ENCODE measurements at places on chromosomes 4 and X.
A peak's percentile ranks its signal among the peaks of the same experiment; 100 is the strongest.

GRCh38 chrX:150813922-150814321, 84.5 kb downstream of the CD99L2 start:
- DNase-seq = no peak

DNA sequence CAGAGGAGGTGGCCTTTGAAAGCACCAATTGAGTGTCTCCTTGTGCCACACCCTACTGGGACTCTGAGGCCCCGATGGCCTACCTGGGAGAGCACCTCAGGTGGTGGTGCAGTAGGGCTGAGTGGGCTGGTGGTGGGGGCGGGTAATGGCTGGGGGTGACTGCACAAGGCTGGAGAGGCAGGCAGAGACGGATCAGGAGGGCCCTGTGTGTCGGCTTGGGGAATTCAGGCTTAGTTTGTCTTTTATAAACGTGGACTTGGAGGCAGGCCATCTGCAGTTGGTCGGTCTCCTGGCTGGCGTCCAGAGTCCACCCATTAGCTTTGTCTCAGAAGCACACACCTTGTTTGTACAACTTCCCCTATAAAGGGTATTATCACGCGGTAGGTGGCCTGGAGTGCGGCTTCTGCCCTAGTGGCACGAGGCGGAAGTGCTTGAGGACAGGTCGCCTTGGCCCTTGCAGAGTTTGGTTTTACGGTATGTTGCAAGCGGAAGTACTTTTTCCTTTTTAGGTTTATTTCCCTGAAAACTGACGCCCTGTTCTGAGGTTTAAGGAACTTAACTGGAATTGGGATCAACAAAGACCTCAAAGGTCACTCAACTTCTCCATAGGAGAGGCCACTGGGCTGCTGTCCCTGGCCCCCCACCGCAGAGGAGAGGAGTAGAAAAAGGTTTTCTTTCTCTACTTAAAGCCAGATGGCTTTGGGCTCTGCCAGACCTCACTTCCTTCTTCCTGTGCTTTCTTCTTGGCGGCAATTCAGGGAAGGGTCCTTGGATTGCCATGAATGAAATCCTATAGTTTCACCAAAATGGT, 8.0 kb downstream of the TBC1D14 start:
- no peak for DNase-seq

DNA sequence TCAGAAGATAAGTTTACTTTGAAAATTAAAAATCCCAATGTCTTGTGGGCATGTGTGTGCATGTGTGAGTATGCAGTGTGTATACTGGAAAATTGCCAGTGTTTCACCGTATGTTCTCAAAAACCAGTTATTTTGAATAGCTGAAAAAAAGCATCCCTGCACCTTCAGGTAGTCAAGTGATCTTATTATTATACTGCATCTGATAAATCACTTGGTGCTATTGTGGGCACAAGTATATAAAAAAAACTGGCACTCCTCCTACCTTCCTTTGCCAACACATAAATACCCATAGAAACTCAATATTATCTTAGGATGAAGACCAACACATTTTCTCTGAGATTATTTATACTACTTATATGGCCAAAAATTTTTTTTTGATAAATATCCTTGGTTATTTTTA, 91.5 kb upstream of the MAP9 start:
- DNase-seq = no peak

DNA sequence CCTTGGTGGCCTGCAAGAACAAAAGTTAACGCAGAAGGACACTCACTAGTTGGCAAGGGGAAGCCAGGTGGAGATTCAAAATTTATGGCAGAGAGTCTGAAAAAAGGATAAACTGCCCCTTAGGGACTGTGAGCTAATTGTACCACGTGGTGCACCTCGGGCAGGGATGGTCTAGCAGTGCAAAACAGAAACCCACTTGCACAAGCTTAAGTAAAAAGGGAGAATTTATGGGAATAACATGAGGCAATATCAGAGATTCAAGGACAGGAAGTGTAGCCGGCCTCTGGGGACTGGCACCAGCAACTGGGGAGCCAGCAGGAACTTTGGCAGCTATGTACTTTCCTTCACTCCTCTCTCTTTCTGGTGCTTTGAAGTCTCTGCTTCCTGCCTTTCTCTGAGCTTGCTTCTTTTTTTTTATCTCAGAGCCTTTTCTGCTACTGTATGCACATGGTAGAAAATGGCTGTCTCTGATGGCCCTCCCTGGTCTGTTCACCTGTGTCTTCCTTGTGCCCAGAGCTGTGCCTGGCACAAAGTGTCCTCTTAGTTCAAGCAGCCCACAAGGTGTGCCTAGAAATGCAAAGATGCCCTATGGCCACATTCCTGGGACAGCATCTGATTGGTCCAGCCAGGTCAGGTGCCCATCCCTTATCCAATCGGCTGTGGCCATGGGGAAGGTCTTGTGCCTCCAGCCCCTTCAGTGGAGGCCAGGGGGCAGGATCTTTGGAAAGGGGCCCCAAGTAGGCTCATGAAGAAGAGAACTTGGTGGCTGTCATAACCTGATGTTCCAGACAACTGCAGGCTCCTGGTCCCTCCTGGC, 114.8 kb upstream of the ATP6AP2 start:
- DNase-seq = no peak

DNA sequence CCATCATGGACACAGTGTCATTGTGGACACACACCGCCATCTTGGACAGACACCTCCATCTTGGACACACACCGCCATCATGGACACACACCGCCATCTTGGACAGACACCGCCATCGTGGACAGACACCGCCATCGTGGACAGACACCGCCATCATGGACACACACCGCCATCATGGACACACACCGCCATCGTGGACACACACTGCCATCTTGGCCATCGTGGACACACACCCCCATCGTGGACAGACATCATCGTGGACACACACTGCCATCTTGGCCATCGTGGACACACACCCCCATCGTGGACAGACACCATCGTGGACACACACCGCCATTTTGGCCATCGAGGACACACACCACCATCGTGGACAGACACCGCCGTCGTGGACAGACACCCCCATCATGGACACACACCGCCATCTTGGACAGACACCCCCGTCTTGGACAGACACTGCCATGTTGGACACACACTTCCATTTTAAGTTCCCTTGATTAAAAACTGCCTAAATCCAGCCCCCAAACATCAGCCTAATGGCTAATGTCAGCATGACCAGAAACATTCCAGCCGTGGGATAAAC, 9.1 kb downstream of the ASMTL start:
- DNase-seq = no peak

DNA sequence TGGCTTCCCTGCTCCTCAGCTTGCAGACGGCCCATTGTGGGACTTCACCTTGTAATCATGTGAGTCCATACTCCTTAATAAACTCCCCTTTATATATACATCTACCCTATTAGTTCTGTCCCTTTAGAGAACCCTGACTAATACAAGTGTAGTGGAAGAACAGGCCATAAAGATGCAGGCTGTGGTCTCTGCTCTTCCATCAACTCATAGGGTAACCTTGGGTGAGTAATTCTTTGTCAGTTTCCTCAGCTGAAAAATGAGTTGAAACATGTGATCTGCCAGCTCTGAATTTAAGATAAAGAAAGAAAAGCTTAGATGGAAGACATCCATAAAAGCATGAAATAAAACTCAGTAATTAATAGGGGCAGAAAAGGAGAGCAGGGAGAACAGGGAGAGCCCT, 103.6 kb downstream of the ENOX2 start:
- no peak for DNase-seq

GRCh38 chr4:146545102-146545501, 23.4 kb upstream of the SLC10A7 start:
- DNase-seq = no peak

DNA sequence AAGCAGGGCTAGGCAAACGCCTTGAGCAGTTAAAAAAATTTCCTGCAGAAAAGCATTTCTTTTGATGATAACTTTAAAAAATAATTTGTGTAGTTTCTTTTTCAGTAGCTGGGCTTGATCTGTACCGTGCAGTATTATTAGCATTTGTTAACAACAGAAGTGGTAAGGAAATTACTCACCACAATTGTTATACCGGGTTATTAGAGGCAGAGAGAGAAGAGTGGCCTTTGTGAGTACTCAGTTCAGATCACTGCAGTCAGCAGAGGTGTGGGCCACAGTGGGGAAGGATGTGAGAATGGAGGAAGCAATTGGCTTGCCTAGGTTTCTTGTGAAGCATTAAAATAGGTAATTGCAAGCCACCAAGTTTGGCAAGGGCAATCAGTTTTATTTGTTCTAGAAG, 14.3 kb upstream of the IL21 start:
- DNase-seq = no peak

DNA sequence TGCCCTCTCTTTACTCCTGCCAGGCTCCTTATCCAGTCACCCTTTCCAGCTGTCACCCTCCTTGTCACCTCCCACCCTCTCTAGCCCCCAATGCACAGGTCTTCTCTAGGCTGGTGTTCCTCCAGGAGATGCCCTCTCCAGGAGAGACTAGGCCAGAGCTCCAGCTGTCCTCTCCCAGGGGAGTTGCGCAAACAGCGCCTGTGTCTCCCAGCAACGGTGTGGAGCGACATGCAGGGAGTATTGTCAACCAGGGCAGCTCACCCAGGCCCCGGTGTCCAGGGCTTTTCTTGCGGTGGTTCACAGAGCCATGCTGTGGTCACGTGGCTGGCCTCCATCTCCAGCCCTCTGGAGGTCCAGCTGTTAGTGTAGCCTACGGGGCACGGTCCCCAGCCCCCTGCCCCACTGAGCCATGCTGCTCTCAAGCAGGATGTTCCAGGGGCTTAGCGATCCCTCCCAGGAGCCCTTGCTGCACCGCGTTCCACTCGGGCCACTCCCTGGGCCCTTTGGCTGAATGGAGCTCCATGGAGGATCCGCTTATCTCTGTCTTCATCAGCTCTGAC, 34.8 kb downstream of the CCNQ start:
- no peak for DNase-seq

DNA sequence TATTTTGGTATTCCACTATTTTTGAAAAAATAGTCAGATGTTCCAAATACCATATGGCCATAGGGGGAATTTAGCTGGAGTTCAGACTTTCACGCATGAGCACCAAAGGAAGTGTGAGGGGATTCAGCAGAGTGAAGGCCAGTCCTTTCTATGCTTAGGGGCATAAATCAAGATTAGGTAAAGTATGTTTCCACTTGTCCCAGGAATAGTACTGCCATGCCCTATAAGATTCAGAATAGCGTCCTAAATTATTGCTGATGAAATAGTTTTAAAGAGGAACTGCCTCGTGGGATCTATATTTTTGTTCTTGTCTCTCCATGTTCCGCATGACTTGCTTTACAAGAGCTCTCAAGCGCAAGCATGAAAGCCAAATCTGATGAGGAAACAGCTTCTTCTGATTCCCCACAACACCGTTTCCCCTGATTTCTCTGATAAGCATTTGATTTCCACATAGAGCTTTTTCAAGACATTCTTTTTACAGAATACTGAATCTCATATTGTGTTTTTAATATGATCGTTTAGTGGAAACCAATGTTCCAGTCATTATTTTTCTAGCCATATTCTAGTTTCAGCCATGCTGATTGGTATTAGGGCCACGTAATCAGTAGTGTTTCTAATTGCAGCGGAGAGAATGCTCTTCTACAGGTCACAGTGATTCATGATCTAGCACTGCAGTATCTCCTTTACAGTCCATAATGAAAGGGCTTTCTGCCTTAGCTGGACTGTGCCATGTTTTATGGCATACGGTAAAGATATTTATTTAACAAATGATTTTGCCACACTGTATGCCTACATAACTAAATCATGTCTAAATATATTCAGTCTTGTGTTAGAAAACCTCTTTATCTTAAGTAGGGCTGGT, 492.3 kb downstream of the CENPC start:
- no peak for DNase-seq

DNA sequence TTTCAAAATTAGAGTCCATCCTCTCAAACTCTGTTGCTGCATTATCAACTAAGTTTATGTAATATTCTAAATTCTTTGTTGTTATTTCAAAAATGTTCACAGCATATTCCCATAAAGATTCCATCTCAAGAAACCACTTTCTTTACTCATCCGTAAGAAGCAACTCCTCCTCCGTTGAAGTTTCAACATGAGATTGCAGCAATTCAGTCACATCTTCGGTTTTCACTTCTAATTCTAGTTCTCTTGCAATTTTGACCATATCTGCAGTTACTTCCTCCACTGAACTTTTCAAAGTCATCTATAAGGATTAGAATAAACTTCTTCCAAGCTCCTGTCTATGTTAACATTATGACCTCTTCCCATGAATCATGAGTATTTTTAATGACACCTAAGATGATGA, 216.6 kb upstream of the SLC7A11 start:
- no peak for DNase-seq

DNA sequence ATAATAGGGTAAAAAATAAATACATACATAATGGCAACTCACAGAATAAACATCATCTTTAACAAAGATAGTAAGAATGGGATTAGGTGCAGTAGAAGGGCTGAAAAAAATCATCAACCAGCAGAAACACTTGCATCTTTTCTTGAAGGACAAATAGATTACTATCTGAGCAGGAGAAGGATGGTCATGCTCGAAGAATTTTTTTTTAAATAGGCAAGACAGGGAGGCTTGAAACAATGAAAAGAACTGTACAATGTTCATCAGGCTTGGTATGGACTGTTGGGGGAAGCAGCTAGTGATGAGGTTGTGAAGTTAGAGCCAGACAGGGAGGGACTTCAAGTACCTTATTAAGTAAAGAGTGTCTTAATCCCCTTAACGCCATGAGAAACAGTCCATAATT, 167.4 kb upstream of the LDB2 start:
- DNase-seq = no peak

- no peak for DNase-seq
Observed at GRCh38 chr4:156442912-156443311, 489.2 kb upstream of the CTSO start.

DNA sequence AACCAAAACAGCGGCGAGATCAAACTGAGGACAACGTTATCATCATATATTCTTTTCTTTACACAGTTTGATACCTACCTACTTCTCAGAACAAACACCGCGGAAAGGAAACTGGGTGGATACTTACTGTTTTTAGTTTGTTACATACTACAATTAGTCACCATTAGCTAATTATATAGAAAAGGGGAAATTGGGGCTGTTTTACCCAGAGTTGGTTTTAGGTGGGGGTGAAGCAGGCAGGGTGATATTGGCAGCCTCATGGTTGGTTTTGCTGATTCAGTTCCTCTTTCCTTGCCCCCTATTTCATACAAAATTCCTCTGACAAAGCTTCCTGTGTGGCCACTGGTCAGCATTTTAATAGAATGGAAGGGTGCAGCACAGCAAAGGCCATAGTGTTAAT, 77.8 kb downstream of the SORBS2 start:
- no peak for DNase-seq

- DNase-seq = no peak
Observed at GRCh38 chr4:151992332-151993154, 231.7 kb upstream of the GATB start.

DNA sequence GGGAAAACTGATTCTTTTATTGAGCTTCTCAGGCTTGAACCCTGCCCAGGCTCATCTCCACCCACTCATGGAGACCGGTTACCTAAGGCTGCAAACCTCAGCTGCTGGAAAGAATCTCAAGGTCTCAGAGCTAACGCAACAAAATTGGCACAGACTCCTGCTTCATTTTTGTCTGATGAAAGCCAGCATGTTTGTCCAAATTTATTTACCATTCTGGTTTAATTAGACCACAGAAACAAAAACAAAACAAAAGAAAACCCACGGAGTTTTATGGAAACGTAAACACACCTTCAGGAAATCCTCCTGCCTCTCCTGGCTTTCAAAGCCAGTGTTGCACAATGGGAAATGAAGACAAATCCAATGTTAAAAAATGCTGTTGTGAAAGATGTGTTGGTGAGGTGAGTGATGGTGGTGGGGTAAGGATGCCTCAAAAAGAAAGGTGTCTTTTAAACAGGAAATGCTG, 56.4 kb upstream of the PDLIM3 start:
- DNase-seq = no peak

- peak; percentile 32 for DNase-seq
Observed at GRCh38 chr4:88211473-88212252, 53.2 kb upstream of the ABCG2 start.
